ENCODE measurements at places on chromosomes 13 and 19.
A peak's percentile ranks its signal among the peaks of the same experiment; 100 is the strongest.

DNA sequence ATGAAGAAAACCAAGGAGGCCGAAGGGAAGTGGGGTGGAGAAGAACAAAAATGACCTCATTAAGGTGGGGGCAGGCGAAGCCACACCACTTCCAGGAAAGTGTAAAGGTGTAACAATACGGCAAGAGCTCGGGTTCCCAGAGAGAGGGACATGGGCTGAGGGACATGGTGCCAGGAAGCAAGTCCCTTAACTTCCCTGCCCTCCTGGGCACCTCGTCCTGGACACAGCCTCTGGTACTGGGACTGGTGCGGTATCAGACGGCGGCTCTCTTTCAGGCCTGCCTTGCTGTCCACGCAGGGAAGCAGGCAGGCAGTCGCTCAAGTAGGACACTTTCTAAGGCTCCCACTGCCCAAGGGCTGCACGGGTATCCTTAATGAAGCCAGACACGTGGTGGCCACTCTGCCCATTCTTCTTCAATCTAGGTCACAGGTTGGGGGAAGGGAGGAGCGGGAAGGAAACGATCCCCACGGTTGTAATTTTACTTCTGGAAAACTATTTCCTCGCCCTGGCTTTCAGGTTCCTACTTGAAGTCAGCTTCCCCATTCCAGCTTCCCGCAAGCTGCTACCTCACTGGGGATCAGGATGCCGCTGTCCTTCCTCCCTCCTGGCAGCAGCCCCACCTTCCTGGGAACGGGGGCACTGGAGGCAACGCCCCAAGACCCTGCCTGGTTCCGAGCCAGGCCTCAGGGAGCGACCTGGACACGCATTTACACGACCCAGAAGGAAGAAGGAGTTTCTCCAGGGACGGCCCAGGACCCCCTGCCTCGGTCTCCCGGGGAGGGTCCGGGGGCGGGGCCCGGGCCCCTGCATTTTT is 1.2 kb downstream of the AP3D1 start:
- DNase-seq = no peak

GRCh38 chr19:5006201-5006600 is 37.3 kb downstream of the KDM4B start:
- DNase-seq = no peak

GRCh38 chr19:2371656-2372055 is 11.6 kb downstream of the TMPRSS9 start:
- no peak for DNase-seq

- DNase-seq = no peak
Observed at GRCh38 chr13:93700115-93700514, 473.5 kb downstream of the GPC6 start.

GRCh38 chr13:35349673-35350278 is 126.7 kb downstream of the MAB21L1 start:
- DNase-seq = no peak

DNA sequence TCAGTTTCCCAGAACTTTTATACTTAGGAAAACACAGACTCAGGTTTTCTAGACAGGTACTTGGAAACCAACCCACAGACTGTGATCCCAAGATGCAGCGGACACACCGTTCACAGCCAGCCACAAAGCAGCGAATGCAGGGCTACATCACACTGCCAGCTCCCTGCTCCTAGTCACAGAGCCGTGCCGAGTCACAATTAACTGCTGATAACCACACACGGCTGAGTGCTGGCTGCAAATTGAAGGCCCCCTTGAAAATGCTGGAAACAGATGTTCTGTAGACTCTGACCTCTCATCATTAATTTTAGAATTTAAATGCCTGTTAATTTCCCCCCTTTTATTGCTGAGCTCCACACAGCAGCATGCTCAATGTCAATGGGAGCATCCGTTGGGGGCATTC is 78.6 kb upstream of the SIAH3 start:
- DNase-seq = no peak

- no peak for DNase-seq
Observed at GRCh38 chr13:106090001-106090400, 445.5 kb downstream of the EFNB2 start.

DNA sequence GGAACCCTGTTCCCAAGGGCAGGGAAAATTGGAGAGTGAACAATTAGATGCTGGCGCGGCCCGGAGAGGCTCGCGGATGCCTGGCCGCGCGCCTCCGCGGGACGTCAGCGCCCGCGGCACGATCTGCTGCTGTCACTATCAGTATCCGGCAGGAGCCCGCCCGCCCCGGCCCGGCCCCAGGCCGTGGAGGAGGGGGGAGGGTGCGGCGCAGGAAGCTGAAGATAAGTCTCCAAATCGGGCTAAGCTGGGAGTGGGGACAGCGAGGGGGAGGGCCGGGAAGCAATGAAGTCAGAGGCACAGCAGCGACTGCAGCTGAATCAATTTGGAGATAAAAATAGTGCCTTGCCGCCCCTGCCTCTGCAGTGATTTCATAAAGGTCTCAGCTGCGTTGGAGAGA is 441.5 kb upstream of the KLF12 start:
- no peak for DNase-seq

- peak; percentile 3 for DNase-seq
Observed at GRCh38 chr19:56350416-56351045, 35.9 kb upstream of the ZSCAN5A start.

DNA sequence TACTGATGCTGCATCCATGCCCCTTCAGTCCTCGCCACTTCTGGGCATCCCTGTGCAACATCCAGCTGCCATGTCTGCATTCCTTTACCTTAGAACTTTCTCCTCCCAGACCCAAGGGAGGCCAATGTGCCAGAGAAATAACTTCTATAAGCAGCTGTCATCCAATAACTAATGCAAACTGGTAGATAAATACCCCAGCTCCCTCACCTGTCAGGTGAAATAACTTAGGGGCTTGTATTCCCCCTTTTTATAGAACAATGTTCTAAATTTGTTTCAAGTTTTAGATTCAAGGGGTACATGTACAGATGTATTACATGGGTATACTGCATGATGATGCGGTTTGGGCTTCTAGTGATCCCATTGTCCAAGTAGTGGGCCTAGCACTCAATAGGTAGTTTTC is 880.1 kb downstream of the UQCRFS1 start:
- no peak for DNase-seq

DNA sequence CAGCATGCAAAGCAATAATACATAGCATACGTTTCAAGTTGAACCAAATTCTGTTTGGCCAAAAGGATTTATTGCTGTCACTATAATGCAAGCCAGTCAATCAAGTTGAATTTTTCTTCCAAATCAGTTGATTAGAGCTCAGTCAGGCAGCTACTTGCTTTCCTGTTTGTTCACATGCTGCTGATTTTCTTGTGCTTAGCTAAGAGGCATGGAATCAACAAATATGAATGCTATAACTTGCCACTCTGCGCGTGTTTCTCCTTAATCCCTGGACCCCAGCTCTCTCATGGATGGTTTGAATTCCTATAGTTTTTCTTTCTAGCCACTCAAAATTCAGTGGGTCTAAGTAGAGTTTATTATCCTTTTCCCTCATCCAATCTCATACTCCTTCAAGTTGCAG is 311.3 kb downstream of the KLF5 start:
- DNase-seq = no peak

GRCh38 chr19:5356428-5356827 is 15.8 kb upstream of the PTPRS start:
- DNase-seq = no peak

- no peak for DNase-seq
Observed at GRCh38 chr19:662207-662961, 630 bp downstream of the RNF126 start.
